ENCODE measurements at places on chromosomes 3 and 15.

- no peak for DNase-seq
Observed at GRCh38 chr3:185176750-185177359, 24.0 kb upstream of the C3orf70 start.

DNA sequence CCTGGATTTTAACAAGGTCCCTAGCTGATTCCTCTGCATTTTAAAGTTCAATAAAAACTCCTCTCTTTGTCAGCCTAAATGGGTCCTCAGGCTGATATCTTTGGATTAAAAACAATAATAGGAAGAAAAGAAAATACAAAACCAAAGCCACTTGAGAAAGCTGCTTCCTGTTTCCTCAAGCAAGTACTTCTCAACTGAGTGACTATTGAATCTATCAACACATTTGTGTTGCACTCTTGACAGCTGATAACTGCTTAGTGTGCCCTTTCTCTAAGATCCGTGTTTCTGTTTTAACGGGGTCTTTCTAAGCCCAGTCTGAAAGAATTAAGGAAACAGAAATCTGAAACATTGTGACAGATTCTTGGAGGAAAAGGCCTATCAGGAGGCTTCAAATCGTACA is 410.7 kb downstream of the GRM7 start:
- no peak for DNase-seq

GRCh38 chr3:23824699-23825444 is 19.1 kb downstream of the UBE2E1 start:
- DNase-seq = no peak

DNA sequence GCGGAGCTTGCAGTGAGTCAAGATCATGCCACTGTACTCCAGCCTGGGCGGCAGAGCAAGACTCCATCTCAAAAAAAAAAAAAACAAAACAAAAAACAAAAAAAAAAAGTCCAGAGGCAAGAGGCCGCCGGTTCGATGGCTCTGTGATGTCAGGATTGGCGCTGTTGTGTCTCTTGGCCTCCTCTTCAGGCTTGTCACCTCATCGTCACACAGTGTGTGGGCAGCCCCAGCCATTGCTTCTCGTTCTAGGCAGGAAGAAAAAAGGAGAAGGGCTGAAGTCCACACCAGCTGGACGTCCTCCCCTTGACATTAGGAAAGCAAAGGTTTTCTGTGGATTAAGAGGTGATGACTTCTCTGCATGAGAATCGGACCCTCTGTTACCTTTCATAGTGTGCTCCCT is 191.1 kb downstream of the NSMCE3 start:
- DNase-seq = no peak

DNA sequence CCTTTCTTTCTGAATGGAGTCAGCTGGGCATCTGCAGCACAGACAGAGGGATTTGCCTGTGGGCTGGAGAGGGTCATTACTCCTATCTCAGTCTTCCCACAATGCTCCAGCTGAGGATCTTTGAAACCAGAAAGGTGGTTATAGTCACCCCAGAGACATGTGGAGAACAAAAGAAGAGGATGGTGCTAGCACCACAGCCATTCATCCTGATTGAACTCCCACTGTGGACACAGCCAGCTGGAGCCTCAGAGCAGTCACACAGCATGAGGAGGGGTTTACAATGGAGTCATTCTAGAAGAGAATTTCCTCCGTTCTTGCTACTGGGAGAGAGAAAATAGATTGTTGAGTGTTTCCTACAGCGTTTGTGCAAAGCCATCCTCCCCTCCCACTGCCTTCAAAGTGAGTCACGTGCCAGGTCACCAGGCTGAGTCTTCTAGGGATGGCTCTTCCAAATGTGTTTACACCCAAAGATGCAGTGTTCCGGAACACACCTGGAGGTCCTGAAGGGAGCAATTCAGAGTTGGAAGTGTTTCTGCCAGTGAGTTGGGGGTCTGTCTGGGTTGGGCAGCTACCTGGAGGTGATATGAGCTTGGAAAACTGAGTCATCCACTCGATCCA is 18.9 kb upstream of the GREM1 start:
- no peak for DNase-seq

DNA sequence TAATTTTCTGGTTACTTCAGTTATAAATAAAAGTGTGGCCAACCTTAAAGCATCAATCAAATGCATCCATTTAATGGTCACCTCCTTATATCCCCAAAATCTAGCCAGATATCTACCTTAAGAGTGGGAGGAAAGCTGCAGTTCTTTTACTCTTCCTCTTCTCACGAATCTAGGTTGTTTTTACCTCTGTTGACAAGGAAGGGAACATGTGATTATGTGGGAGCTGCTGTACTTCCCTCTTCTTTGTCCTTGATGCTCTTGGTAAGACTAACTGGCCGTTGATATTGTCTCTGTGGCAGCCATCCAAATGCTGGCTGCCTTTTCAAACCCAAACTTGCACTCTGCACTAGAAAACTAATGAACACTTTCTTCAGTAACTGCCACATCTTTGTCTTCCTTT is 275.3 kb upstream of the CADM2 start:
- no peak for DNase-seq

- DNase-seq = no peak
Observed at GRCh38 chr3:119420196-119420595, 43.2 kb downstream of the TMEM39A start.

DNA sequence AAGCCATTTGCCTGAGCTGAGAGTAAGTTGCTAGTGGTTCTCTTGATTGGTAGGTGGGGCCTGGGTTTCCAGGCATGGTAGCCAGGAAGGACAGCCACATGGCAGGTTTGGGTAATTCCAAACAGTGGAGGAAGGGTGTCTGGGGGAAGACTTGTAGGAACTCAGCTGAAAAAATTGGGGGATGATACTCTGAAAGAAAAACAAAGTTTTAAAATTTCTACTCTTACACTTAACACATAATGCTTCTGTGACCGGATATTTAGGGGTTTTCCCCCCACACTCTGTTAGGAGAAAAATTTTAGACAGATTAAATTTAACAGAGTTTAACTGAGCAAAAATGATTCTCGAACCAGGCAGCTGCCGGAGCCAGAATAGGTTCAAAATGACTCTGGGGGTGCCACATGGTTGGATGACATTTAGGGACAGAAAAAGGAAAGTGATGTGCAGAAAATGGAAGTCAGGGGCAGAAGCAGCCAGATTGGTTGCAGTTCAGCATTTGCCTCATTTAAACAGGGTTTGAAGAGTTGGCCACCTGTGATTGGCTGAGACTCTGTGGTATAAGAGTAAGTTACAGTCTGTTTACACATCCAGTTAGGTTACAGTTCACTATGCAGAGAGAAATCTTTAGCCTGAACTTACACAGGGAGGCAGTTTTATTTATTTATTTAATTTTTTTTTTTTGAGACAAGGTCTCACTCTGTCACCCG is 8.1 kb downstream of the B2M start:
- no peak for DNase-seq

DNA sequence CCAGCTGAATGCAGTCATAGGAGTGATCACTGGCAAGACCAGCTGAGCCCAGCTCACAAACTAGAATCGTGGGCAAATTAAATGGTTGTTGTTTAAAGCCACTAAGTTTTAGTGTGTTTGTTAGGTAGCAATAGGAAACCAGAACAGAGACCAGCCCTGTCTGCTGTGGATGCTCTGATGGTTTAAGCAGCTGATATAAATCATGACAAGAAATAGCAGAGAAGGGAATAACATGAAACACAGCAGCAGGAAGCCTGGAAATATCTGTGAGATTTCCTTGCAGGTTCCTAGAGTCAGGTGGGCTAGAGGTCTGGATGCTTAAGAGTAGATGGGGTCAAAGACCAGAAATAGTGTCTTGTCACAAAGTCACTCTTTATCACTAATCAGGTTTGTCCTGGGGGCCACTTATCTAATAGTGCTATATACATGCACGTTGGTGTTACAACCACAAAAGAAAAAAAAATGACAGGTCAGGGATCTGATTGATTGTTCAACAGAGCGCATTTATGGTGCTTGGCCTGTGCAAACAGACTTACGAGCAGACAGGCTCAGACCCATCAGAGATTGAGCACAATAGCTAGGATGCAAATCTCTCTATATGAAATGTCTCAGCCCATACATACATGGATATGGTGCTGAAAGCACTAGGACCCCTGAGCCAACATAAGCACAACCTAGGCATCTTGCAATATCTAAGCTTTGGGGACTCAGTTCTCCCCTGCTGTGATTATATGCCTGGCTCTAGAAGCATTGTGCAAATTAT is 967.7 kb downstream of the AGBL1 start:
- DNase-seq = no peak

- DNase-seq = no peak
Observed at GRCh38 chr3:192824313-192824712, 93.3 kb downstream of the MB21D2 start.

DNA sequence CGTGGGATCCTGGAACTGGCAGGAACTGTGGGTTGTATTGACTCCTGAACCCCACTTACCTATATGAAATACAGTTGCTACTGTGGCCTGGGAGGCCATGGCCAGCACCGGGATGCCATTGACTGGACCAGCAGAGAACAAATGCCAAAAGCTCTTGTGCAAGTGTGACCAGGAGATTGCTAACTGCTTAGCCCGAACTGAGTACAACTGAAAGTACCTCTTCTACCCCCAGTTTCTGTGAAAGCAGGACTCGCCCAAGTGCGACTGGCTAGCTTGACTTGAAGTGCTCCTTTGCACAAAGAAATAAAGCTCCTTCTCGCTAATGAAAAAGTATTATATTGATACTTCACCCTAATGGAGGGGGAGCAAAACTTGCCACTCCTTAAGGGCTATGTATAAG is 101.3 kb upstream of the ATP11B start:
- DNase-seq = no peak

GRCh38 chr3:125148836-125149235 is 63.7 kb downstream of the SLC12A8 start:
- DNase-seq = no peak

- DNase-seq = peak; percentile 42
Observed at GRCh38 chr15:82021992-82022391, 23.8 kb downstream of the MEX3B start.

DNA sequence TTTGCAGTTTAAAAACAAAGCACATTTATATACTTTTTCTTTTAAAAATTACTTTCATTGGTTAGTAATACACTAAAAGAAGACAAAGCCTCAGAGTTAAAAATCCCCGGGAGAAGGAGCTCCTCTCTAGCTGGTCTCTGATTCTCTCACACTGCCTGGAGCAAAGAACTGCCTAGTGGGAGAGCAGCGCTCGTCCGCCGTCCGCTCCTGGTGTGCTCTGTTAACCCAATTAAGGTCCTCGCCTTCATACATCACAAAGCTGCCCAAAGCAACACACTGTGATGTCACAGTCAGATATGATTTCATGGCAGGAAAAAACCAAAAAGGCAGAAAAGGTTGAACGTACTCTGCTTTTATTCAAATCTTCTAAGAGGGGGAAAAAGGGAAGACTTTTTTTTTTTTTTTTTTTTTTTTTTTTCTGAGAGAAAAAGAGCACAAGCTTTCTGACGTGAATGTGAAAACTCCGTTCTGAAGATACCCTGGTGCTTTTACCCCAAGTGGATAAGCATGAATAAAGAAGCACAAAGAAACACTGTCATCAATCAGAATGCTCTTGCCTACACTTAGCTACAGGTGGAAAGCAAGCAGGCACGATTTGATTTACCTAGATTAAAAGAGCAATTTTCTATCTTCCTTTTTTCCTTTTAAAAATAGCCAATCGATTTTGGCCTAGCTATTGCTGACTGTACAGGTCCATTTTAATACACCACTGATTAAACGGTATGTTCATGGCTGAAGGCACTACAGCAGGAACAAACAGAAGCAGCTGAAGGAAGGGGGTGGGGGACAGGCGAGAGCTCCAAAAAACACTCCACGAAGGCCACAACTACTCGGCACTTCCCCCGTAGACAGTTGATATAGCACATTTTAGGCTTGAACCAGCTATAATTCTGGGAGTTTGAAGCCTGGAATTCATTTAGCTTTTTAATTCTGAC is 115.2 kb downstream of the TIGIT start:
- DNase-seq = peak; percentile 77

- DNase-seq = no peak
Observed at GRCh38 chr3:60598671-60599070, 652.6 kb downstream of the FHIT start.

DNA sequence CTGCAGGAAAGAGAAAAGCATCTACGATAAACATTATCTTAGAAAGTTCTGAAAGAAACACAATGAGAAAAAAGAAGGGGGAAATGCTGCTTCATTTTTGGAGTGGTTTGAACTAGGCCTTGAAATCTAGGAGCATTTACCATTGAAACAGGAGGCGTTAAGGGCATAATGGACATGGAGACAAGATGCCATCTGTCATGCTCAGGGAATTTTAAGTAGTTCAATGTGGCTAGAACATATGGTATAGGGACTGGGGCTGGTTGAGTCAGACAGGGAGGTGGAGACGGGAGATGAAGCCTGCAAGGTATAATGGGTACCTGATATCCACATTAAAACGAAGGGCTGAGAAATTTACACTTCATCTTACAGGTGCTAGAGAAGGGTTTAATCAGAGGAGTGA is 10.4 kb upstream of the PLAAT1 start:
- DNase-seq = peak; percentile 57

- DNase-seq = no peak
Observed at GRCh38 chr3:136624894-136625815, 127.0 kb downstream of the STAG1 start.

- DNase-seq = no peak
Observed at GRCh38 chr3:127393131-127393820, 105.4 kb upstream of the PRR20G start.

DNA sequence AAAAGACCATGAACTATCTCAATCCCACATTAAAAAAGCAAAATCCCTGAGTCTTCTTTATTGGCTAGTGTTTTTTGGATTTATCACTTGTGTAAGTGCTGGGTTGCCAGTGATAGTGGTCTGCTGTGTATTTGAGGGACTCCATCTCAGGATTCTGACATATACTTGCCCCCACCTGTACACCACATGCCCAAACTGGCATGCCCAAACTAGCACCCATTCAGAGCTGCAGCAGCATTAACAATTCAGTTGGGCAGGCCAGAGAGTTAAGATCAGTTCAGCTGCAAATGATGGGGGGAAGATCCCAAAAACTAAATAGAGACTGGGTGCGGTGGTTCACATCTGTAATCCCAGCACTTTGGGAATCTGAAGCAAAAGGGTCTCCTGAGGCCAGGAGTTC is 6.3 kb upstream of the TIPIN start:
- DNase-seq = no peak

- no peak for DNase-seq
Observed at GRCh38 chr3:17054982-17055343, 170.2 kb downstream of the PLCL2 start.

DNA sequence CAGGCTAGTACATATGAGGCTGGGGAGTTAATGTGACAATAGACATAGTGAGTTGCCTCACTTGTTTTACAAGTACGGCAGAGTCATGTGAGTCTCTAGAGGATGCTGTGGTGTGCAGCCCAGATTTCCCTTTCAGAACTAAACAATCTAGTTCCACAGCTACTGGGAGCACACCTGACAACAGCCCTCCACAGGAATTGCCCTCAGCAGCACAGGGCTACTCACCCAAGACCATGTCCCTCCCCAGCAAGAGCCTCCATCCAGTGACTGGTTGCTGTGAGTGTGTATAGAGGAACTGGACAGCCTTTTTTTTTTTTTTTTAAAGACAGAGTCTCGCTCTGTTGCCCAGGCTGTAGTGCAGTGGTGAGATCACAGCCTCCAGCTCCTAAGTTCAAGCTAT is 40.2 kb upstream of the UBE2E2 start:
- no peak for DNase-seq

All from NCI-H187 (cell line).